ENCODE measurements at places on chromosomes 7 and 10.

- no peak for DNase-seq
These were observed 87.3 kb upstream of the BAIAP2L1 start for GRCh38 chr7:98488167-98488566.

DNA sequence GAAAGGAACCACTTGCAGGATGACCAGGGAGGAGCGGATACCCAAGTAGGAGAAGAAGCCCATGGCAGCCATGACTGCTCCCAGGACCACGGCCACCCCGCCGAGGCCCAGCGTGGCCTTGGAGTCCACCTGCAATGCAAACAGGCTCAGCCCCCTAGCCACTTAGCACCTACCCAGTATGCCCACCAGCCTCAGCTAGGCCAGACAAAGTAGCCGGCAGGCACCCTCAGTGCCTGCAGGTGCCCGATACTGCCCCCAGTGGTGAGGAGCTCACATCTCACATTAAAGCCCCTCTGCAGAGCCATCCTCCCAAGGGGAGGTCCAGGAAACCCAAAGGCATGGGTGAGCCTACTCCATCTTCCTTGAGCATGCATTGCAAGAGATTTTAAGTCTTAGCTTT is 6.6 kb downstream of the NPC1L1 start:
- no peak for DNase-seq

GRCh38 chr7:44194069-44194468 is 4.8 kb upstream of the GCK start:
- DNase-seq, result no peak

DNA sequence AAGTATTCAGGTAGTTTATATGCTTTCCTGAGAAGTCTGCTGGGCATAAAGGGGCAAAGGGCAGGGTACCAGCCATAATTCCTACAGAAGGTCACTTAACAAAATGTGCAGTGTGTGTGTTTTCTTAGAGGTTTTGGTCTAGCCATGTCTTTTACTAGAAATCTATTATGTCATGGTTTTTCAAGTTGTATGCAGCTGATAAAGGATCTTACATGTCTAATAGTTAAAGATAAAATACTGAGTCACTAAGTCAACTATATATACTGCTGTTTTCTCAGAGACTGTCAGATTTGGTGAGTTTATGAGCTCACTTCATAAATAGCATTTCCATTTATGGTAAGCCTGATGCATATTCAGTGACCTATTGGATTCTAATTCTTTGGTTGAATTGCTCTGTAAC is 7.7 kb downstream of the CASP2 start:
- no peak for DNase-seq

GRCh38 chr10:5812283-5813090 is 747 bp downstream of the GDI2 start:
- peak; percentile 32 for DNase-seq

- DNase-seq, result no peak
These were observed 192.2 kb downstream of the PARD3 start for GRCh38 chr10:34622945-34623344.

- DNase-seq, result no peak
These were observed 17.4 kb upstream of the CYP3A7 start for GRCh38 chr7:99752356-99752755.

- no peak for DNase-seq
These were observed 689 bp upstream of the GTPBP4 start for GRCh38 chr10:987620-987869.

GRCh38 chr10:51498424-51498823 is 201.0 kb downstream of the CSTF2T start:
- no peak for DNase-seq

DNA sequence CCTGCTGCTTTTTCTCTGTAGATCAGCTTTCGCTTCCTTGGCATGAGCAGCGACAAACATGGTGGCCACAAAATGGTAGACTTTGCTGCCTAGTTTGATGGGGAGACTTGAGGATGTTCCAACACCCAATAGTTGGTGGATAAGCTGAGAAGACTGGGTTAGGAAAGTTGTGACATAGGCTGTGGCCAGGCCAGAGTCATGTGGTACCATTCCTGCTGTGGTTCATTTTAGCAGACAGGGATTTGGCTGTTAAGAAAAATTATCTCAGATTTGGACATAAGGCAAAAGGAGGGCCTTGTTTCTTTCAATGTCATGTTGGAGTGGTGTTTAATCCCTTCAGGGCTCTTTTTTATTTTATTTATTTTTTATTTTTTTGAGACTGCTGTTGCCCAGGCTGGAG is 26.6 kb upstream of the FAM180A start:
- no peak for DNase-seq

DNA sequence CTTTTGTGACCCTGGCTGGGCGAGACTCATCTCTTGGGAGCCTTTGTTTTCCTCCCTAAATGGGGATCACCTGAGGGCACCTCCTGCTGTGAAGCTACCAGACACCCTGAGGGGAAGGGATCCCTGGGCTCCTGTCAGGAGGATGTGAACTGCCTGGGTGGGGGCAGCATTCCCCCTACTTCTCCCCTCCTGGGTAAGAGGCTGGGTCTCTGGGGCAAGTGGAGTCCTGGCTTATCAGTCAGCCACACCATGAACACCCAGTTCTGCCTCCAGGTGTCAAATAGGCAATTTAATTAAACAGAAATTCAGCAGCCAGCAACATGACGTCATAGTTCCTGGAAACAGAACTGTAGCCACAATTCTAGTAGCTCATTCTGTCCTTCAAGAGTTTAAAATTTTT is 97.7 kb upstream of the RET start:
- DNase-seq, result no peak

DNA sequence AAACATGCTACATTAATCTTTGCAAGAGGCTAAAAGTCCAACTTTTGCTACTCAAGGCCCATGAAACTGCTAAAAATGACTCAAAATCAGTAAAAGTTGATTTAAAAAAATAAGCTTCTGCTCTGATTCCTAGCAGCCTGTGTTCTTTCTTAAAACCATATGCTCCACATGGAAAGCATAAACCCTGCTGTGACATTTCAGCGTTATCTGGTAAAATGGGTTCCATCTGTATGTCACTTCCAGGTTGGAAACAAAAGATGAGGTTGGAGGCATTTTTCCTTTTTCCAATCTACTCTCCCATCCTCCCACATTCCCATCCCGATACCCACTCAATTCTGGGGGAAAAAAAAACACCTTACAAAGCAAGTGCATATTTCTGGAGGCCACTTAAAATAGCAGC is 439.5 kb downstream of the NEBL start:
- no peak for DNase-seq

- DNase-seq, result no peak
These were observed 28.2 kb downstream of the TDRD1 start for GRCh38 chr10:114207349-114207748.

GRCh38 chr7:129391546-129392171 is 42.6 kb upstream of the STRIP2 start:
- no peak for DNase-seq
